Calu3 (cell line): ENCODE measurements at places on chromosomes 7 and 10. TPM values are rescaled to one million over a fixed set of nuclear protein-coding genes. Genes with fewer than 3 reads are reported as not detected.

DNA sequence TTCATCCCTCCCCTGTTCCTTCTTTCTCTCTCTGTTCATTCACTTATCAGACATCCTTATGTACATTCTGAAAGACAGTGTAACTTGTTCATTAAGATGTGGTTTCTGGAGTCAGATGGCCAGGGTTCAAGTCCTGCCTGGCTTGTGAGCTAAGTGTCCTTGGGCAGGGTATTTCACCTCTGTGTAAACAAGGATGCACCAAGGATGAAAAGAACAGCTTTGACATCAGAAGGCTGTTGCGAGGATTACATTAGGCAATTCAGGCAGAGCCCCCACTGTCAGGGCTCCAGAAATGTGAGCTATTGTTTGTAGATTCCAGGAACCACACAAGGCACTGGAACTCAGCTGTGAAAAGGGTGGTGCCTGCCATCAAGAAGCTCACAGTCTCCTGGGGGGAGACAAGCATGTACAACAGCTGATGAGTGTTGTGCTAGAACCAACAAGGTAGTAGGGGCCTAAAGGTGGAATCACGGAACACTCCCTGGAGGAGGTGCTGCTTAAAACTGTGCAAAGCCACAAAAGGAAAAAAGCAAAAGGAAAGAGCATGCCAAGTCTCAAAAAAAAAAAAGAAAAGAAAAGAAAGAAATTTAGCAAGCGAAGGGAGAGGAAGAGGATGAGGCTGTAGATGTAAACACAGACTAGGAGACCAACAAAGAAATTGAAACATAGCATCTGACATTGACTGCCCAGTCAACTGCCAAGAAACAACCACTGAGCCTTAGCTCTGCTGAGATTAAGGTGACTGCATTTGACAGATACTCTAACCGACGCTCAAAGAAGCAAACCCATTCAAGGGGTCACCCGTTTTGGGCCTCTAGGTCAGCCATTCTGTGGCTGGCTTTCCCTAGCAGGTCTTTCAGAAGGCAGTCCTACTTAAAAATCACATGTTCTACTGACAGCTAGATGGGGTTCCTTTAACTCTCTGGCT, 12.5 kb downstream of the PDLIM1 start:
- no peak overlapping the region for H3K4me3 ChIP-seq
- no peak overlapping the region for H3K27ac ChIP-seq
- peaks cover 28% of the 10 kb centered on the region for H3K4me1 ChIP-seq
- H3K36me3 ChIP-seq, result no peaks in the 10 kb centered on the region
- DNase-seq, result no peak
- no peaks in the 10 kb centered on the region for H3K27me3 ChIP-seq

DNA sequence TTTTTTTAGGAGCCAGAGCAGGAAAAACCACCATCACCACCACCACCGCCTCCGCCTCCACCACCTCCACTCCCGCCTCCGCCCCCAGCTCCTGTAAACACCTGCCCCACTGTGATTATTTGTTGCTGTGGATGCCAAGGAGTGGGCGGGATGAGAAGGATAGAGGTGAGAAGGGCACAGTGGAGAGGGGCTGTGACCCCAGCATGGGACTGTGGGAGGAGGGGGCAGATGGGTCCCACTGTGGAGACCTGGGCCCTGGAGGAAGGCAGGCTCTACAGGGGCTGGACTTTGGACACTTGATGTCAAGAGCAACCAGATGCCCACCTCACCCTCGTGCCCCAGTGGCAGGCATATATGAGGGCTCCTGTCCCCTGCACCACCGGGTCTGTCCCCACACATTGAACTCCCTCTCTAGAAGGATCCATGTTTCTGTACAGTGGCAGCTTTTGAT, 24.7 kb downstream of the ANTXRL start:
- no peak overlapping the region for H3K27ac ChIP-seq
- H3K4me1 ChIP-seq, result peaks cover 41% of the 10 kb centered on the region
- no peak overlapping the region for H3K4me3 ChIP-seq
- peaks cover 13% of the 10 kb centered on the region for H3K36me3 ChIP-seq
- peaks cover 17% of the 10 kb centered on the region for H3K27me3 ChIP-seq

DNA sequence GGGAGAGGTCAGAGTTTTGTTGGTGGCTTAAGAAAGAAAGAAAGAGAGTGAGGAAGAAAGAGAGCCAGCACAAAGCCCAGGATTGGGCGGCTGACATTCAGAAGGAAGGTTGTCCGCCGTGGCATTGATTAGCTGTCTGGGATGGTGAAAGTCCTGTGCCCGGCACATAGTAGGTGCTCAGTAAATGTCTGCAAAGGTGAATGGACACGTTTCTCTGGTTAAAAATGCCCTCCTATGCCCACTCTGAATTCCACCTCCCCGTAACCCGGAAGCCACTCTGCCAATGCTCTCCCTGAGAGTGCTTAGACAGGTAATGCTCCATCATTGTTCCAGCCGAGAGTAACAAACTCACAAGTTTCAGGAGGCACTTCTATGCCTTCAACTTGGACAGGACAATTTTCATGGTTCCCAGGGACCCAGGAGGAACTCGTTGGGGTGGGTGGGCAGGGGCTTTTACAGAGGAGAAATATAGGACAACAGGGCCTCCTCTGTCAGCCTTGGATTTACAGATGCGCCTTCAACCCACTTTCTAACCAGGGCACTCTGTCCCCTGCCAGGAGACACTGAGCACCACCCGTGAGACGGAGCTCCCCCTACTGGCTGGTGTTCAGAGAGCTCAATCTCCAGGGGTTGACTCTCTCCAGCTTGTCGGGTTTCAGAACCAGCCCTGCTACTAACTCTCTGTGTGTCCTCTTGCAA, 411.5 kb upstream of the ZMIZ1 start:
- H3K36me3 ChIP-seq, result no peaks in the 10 kb centered on the region
- no peaks in the 10 kb centered on the region for H3K4me1 ChIP-seq
- DNase-seq, result peak; percentile 93
- H3K27ac ChIP-seq, result no peak overlapping the region
- peaks cover 14% of the 10 kb centered on the region for H3K27me3 ChIP-seq
- no peak overlapping the region for H3K4me3 ChIP-seq

DNA sequence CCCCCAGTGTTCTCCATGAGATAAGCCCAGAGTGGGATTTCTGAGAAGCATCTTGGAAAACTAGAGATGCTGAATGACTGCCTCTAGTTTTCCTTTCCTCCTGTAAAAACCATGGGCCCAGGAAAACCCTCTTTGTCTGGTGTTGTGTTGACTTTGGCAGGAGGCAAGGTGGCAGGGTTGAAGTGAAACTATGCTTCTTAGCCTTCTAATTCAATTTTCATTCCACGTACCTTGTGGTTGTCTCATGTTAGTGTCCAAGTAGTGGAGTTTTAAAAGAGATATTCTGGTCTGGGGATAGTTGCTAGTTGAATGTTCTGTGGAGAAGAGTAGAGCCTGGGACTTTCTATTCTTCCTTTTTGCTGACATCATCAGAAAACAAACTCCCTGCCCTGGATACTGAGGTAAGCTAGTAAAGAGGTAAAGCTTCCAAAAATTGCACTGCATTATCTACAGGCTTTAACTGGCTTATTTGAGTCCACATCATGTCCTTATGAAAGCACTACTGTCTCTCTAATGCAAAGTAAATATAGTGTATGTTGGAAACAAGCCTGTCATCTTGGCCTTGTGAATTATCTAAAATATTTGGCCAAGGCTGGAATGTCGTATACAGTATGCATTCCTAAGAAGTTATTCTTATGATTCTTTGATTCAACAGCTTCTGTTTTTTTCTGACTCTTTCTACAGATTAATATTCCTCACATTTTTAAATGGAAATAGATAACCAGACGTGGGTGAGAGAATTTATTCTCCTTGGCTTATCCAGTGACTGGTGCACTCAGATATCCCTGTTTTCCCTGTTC, at the start of gene OR2F2:
Gene OR2F2 (plus strand): TSS at position 708 of the 800 bp plus-strand sequence. CDS start 0 bp downstream, at position 708.
- H3K36me3 ChIP-seq, result no peaks in the 10 kb centered on the region
- H3K27ac ChIP-seq, result no peak within 1 kb of the TSS

The JCAD gene
- 0.54 and 0.66 TPM in 2 replicates for total RNA-seq

The CPED1 gene
- 0.24 and 0.76 TPM in 2 replicates for total RNA-seq

The CALHM3 gene
- not detected in 2 replicates for total RNA-seq

The TSC22D4 gene
- total RNA-seq, result 24.4 and 27.3 TPM in 2 replicates
